ENCODE measurements at places on chromosomes 6 and 20.

GRCh38 chr6:167109651-167110050 lies 13.2 kb upstream of the CCR6 start:
- no peak for DNase-seq

GRCh38 chr6:157625764-157626163 lies 197.3 kb upstream of the SNX9 start:
- DNase-seq = no peak

DNA sequence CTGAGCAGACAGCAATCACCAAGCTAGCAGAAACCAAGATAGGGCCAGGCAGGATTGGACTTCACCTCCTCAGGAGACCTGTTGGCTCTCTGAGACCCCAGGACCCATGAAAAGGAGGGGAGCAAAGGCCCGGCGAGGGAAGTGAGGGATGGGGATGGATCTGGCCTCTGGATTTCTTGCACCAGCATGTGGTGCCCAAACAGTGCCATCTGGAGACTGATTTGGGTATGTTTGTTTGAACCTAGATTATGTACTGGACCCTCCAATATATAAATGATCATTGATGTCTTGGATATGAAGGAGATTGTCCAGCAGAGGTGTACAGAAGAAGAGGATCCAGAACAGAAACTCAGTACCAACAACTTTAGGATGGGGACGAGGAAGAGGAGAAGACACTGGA lies 83.4 kb upstream of the LY86 start:
- DNase-seq = peak; percentile 8

DNA sequence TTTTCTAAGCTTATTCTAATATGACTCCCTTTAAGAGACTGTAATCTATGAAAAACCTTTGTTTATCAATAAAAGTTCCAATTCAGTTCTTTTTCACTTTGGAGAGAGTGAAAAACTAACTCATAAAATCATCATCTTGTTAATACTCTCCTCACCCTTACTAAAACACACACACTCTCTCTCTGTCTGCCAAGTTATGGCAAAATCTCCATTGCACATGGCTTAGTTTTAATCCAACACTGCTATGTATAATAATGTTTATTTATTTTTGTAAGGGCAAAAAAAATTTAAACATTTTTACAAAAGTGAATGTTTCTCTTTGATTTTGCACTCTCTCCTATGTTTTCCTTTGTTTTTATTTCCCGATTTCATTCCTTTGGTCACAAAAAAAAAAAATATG lies 253.2 kb downstream of the BMP7 start:
- DNase-seq = no peak

DNA sequence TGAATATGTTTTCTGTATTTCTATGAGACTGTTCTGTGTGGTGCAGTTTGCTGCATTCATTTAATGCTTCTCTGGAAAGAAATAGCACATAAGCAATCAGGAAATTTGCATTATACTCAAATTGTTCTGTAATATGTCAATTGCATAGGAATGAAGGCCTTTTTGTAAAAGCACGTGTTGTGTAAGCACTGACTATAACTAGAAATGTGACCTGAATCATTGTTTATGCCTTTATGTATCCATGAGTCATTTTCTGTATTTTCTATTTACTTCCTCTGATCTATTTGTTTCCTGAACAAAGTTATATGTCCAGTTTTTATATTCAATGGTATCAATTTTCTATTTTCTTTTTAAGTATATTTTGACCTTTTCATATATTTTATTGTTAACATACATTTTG lies 1455.3 kb downstream of the GRIK2 start:
- peak; percentile 4 for DNase-seq

DNA sequence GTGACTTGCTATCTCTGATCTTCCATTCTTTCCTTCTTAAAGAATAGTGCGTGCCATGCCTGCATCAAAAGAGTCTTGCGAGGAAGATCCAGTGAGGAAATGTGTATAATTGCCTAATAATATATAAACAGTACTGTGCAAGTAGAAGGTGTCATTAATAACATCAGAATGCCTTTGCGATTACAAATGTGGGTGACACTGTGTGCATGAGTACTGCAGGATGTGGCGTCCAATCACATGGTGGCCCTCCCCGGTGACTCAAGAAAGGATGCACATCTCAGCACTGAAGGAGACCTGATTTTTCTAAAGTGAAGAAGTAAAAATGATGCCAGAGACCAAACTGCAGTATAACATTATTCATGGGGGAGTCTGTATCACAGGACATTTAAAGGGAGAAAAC lies 107.5 kb upstream of the EDN1 start:
- peak; percentile 15 for DNase-seq

- DNase-seq = no peak
These were observed 27.4 kb upstream of the LCA5 start for GRCh38 chr6:79564636-79565035.

- DNase-seq = peak; percentile 31
These were observed 112.1 kb downstream of the ASXL1 start for GRCh38 chr20:32470025-32470861.

- peak; percentile 61 for DNase-seq
These were observed 807 bp downstream of the LKAAEAR1 start for GRCh38 chr20:64083378-64083803.

DNA sequence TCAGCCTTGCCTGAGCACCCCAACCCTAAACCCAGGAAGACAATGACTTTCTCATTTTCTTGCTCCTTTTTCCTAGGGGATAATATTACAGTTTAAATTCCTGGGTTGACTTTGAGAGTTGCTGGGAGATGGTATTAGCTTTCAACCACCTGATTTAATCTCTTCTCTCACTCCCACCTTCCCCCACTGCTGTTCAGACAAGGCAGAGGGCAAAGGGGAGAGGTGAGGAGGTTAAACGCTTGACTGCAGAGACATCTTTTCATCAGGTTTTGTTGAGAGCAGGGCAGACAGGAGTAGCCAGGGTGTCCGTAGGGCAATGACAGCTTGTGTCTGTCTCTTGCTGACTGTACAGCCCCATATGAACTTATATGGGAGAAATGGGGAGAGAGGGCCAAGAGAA lies 811.2 kb downstream of the MAFB start:
- DNase-seq = no peak

GRCh38 chr6:73734832-73735453 lies 38.9 kb downstream of the CD109 start:
- no peak for DNase-seq

DNA sequence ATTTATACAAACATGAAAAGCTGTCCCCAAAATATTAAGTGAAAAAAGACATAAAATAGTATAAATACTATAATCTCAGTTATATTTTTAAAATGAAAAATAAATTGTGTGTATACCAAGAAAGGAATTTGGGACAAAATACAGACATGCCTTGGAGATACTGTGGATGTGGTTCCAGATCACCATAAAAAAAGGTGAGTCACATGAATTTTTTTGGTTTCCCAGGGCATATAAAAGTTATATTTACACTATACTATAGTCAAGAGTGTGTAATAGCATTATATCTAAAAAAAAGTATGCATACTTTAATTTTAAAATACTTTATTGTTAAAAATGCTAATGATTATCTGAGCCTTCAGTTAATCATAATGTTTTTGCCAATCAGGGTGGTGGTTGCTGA lies 17.4 kb upstream of the SDHAF4 start:
- no peak for DNase-seq

GRCh38 chr6:161128680-161129196 lies 137.2 kb downstream of the MAP3K4 start:
- DNase-seq = peak; percentile 33

DNA sequence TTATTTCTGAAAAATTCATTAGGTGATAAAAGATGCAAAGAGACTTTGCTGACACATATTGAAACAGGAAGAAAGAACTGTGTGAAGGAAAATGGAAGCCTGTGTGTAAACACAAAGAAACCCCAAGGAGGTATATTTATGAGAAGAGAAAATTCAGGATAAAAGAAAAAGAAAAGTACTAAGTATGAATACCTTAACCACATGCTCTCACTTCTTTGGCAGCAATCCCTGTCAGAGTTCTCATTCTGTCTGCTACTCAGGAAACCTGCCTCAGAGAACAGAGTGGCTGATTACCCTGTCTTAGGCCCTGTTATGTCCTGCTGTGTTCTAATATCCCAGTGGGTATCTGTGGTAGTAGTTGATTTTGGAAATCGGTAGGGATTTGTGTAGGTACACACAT lies 457.9 kb downstream of the TBC1D32 start:
- DNase-seq = no peak

GRCh38 chr20:19903168-19903811 lies 113.9 kb upstream of the NAA20 start:
- peak; percentile 30 for DNase-seq

GRCh38 chr6:46539866-46540265 lies 48.6 kb upstream of the RCAN2 start:
- DNase-seq = no peak

- DNase-seq = peak; percentile 10
These were observed 293.5 kb downstream of the ARHGAP18 start for GRCh38 chr6:129416337-129416990.

GRCh38 chr6:19838442-19839236 lies 1.5 kb downstream of the ID4 start:
- peak; percentile 23 for DNase-seq

DNA sequence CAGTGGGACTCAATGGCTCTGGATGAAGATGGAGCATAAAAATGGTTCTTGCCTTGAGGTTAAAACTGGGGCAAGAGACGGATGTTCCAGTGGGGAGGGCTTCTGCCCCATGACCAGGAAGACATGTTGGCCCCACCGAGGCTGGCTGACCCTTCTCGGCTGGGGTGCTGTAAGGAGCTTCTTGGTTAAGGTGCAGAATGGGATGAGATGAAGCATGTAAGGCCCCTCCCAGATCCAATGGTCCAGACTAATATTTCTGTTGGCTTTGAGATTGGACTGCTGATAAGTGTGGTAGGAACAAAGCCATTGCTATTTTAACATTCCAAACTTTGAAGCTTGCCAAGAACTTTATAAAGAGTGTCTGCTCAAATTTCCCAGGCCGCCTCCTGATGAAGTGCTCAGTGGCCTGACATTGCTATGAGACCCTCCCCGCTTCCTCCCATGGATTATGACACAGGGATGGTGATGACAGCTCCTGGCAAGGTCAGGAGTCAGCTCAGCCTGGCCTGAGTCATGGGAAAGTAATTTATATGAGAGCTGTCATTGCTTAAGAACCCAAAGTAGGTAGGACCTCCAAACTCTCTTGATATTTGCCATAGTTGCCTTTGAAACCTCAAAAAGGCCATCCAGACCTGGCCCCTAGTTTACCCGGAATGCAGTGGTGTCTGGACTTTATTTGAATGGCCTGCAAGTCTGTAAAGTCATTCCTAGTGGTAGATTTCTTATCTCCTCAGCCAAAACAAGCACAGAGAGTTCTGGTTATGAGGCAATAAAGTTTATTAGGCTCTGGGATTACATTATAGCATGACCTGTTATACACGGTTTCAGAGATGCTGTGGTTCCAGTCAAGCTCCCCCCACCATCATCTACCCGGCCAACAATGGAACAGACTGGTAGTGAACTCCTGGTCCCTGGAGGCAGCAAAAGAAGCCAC lies 55.2 kb downstream of the TGM2 start:
- peak; percentile 95 for DNase-seq

- DNase-seq = no peak
These were observed 2.0 kb downstream of the LY86 start for GRCh38 chr6:6590530-6590929.

- no peak for DNase-seq
These were observed 50.5 kb upstream of the BMP6 start for GRCh38 chr6:7675353-7675945.

GRCh38 chr20:41453010-41453950 lies 86.7 kb upstream of the EMILIN3 start:
- DNase-seq = no peak

- peak; percentile 79 for DNase-seq
These were observed 215.0 kb upstream of the PLCB4 start for GRCh38 chr20:8853805-8854338.

DNA sequence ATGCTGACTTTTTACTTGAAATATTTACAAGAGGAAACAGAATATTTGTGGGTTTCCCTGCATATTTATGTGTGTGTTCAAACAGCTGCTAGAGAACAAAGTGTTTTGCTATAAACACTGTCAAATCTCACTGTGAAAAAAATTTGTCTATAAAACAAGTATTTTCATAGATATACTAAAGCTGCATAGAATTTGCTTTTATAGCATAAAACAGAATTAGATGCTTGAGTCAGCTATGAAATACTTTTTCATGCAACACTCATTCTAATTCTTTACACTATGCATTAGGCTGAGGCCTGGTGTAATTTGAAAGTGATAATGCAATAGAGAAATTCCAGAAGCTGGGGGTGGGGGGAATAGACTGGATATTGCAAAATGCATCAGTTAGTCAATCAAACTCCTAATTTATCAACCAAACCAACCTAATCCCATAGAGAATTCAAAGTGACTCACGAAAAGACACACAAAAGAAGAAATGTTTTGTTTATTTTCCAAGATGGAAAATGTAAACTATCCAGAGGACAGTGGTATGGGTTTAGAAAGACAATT lies 148.2 kb downstream of the LAMA2 start:
- peak; percentile 36 for DNase-seq

DNA sequence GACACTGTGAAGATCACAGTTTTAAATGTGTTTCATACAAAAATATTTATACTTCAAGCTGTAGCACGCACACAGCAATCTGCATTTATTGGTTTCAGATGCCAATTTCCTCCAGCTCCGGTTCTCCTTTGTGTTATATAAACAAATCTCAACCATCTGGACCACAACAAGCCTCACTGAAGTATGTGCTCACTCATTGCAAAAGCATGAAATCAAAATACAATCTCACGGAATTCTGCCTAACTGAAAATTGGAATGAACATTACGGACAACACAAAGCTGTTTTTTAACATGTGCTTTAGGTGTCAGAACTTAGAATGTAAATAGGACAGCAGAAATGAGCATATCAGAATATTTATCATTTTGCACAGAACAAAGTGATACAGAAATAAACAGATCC lies 38.0 kb downstream of the RCAN2 start:
- peak; percentile 42 for DNase-seq

DNA sequence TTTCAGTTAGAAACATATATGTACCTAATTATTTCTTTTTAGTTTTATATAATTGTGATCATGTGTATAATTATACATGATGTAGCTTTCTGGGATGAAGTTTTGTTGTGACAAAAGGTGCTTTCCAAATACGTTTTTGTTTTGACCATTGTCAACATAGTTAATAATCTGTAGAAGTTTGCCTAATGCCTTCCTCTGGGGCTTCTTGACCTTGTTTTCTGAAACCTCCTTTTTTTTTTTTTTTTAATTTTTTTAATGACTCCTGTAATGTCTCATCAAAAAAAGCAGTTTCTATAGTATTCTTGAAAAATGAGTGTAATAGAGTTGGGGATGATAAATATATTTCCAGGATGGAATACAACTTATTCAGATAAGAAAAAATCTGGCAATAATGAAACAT lies 434.7 kb upstream of the SOX4 start:
- no peak for DNase-seq
